ENCODE measurements at places on chromosomes 6 and 20.

- no peak for DNase-seq
Observed at GRCh38 chr20:33362898-33363297, 38.4 kb downstream of the CDK5RAP1 start.

GRCh38 chr6:105453968-105454367, 51.1 kb upstream of the PREP start:
- DNase-seq = no peak

DNA sequence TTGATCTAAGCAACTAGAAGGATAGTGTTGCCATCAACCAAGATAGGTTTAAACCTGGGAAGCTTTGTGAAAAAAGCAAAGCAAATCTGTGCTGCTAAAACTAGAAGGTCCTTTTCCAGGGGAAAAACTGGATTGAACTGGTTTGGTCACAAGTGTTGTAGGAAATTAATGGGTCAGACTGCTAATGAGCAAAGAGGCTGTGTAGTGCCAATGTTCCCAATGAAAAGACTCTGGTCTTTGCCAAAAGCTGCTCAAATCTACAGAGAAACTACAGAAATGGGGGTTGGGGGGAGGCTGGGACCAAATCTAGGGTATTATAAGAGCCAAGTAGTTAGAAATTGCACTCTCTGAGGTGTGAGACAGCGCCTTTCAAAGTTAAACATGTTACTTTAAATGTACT, 85.0 kb downstream of the PLCG1 start:
- DNase-seq = no peak

GRCh38 chr20:57043091-57043490, 223.3 kb downstream of the BMP7 start:
- no peak for DNase-seq

DNA sequence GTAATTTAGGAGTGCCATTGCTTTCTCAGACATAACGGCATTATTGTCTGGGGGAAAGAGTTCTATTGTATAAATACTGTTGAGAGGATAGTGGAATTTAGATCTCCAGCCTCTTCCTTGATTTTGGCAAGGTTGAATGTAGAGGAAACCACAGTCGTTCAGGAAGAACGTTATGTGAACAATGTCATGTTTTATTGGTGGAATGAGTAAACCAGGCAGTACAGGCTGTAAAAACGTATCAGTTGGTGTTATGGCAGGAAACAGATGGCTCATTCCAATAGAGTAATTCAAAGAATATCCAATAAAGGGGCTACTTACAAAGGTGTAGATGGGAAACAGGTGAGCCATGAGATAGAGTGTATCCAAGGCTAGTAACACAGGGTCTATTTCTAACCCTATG, 123.6 kb upstream of the SLC35B3 start:
- no peak for DNase-seq

DNA sequence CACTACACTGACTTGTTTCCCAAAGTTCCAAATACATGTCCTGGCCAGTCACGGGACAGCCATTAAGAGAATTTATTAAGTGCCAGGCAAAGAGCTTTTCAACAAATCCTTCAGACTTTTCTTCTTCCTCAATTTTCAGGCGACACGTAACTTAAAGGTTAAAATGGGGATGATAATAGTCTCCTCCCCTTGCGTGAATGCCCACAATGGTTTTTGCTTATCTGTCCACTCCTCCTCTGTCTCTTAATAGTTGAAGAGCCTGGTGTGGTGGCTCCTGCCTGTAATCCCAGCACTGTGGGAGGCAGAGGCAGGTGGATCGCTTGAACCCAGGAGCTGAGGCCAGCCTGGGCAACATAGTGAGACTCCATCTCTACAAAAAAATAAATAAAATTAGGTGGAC, 11.4 kb upstream of the PARD6B start:
- no peak for DNase-seq

GRCh38 chr6:113328886-113329381, 528.2 kb upstream of the MARCKS start:
- no peak for DNase-seq

DNA sequence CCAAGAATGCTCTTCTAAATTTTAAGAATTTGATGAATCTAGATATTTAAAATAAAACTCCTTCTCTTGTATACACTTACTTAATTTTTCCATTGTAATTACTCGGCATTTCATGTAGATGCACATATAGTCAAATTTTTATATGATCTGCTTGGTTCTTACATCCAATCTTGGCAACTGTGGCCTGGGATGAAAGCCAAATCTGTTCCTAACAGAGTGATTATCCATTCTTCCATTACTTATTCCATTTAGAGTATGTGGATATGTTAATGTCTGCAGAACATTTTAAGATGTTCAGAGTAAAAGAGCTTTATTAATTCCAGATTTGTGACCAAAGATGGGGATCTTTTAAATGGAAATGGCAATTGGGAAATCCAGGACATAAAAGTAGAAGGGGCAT, 144.1 kb upstream of the PDE7B start:
- no peak for DNase-seq

GRCh38 chr6:4794140-4794707, 18.0 kb downstream of the CDYL start:
- no peak for DNase-seq

DNA sequence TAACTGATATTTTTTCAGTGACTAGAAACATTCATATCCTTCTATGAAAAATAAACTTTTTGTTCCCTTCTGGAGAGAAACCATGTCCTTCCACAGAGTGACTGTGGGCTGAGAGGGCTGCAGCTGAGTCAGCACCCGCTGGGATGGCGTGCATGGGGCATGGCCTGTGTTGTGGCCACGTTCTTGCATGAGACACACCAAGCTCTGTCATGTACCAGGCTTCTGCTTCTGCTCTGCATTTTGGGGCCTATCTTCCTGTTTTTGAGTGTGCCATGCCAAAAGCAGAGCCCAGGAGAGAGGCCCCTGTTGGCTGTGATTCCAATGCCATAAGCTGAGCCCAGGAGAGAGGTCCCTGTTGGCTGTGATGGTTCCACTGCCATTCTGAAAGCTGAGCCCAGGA, 10.8 kb downstream of the APMAP start:
- no peak for DNase-seq

DNA sequence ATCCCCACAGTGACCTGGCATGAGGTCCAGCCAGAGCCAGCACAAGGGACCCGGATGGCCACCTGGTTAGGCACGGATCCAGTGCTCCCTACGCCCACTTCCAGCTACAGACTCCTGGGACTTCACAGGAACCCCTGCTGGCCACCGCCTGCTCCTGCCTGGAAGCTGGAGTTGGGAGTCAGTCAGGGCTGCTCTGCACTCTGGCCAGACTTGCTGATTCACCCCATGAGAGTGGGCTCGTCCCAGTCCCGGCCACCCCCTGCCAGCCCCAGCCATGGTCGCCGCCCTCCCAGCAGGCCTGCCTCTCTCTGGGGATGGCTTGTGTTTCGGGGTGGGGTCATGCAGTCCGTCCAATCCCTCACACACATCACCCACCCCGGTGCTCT, 125.8 kb downstream of the DLL1 start:
- no peak for DNase-seq

DNA sequence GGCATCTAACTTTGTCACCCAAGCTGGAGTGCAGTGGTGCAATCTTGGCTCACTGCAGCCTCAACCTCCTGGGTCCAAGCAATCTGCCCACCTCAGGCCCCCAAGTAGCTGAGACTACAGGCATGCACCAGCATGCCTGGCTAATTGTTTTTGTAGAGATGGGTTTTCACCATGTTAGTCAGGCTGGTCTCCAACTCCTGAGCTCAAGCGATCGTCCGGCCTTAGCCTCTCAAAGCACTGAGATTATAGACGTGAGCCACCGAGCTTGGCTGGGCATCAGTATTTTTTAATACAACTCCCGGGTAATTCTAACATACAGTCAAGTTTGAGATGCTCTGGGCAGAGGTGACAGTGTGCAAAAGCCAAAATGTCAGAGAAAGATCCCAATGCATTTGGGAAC, 73.5 kb downstream of the NFATC2 start:
- DNase-seq = no peak

- no peak for DNase-seq
Observed at GRCh38 chr20:23446505-23446904, 6.2 kb downstream of the CST11 start.

GRCh38 chr6:156879186-156879585, 102.0 kb downstream of the ARID1B start:
- no peak for DNase-seq

GRCh38 chr6:45419571-45420082, 41.9 kb upstream of the SUPT3H start:
- DNase-seq = peak; percentile 43

- DNase-seq = no peak
Observed at GRCh38 chr20:5067877-5068645, 51.7 kb downstream of the PCNA start.

GRCh38 chr6:98824162-98824901, 10.0 kb upstream of the POU3F2 start:
- no peak for DNase-seq

GRCh38 chr20:20440481-20440880, 72.6 kb downstream of the INSM1 start:
- no peak for DNase-seq

DNA sequence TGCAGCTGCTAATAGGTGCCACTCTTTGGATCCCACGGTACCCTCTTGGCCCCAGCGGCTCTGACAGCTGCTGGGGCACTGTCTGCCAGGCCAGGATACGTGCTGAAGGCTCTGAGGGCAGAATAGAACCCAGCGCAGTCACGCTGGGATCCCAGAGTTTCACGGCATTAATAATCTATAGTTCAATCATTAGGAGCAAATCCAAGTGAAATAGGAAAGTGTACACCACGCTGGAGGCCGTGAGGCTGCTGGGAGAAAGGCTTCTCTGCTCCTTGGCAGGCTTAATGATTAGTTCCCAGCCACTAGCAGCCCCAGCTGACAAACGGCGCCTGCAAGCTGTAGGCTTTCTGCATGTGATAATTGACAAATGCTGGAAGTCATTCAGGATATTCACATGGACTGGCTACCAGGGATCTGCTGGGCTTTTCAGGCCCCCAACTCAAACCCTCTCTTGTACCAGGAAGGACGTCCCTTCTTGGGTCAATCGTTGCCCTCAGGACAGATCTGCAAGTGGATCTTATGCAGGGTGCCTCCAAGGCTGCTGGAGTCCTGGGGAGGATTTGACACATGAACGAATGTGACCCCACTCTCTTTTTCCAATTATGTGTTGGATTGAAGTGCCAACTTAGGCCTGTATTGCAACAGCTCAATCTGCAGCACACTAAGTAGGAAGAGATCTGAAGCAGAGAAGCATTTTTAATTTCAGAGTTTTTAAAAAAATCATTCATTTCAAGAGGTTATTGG, 50.1 kb upstream of the INSM1 start:
- no peak for DNase-seq

Measured in memory B cell (primary cell).